ENCODE measurements at places on chromosomes 7 and 10.

GRCh38 chr7:20700453-20701227 lies 85.2 kb downstream of the ABCB5 start:
- DNase-seq, result no peak

DNA sequence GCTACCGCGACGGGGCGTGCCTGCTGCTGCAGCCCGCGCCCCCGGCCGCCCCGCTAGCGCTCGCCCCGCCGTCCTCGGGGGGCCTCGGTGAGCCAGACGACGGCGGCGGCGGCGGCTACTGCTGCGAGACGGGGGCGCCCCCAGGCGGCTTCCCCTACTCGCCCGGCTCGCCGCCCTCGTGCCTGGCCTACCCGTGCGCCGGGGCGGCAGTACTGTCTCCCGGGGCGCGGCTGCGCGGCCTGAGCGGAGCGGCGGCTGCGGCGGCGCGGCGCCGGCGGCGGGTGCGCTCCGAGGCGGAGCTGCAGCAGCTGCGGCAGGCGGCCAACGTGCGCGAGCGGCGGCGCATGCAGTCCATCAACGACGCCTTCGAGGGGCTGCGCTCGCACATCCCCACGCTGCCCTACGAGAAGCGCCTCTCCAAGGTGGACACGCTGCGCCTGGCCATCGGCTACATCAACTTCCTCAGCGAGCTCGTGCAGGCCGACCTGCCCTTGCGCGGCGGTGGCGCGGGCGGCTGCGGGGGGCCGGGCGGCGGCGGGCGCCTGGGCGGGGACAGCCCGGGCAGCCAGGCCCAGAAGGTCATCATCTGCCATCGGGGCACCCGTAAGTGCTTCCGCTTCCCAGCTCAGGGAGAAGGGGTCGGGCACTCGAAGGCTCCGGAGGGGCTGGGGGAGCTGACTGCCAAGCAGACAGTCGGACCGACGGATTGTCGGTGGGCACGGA lies 761 bp downstream of the PTF1A start:
- DNase-seq, result no peak

DNA sequence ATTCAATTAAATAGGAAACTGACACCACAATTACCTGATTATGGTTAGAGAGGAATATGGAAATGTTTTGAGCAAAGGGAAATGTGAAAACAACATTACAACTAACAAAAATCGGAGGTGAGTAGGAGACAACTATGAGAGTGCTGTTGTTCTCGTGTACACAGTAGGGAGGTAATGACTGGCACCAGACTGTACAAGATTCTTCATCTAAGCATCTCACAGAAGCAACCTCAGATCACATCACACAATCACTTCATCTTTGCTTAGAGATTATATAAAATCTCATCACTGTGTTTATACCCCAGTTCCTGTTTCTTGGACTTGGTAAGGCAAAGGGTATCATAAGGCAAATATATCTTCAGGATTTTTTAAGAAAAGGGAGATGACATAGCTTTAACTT lies 14.9 kb downstream of the ABLIM1 start:
- no peak for DNase-seq

- DNase-seq, result no peak
Observed at GRCh38 chr7:97130417-97131139, 13.1 kb downstream of the SDHAF3 start.

- DNase-seq, result no peak
Observed at GRCh38 chr10:21572578-21572977, 38.5 kb downstream of the MLLT10 start.

DNA sequence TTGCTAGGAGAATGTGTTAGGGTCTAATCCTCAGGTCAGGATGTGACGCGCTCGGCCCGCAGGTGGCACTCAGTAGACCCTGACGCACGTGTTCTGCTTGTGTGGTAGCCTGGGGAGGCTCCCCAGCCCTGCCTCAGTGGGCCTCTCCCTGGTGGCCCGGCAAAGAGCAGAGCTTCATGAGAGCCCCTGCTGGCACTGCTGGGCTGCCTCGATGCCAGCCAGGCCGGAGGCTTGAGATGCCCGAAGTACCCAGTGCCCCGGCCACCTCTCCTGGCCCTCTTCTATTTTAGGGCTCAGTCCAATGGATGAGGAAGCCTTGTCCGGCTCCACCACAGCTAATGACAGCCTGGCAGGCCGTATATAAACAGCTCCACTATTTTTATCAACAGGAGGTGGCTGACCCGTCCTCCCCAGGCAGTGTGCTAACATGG lies 42.0 kb downstream of the PRF1 start:
- DNase-seq, result no peak

- no peak for DNase-seq
Observed at GRCh38 chr10:33160151-33160550, 174.3 kb downstream of the NRP1 start.

GRCh38 chr10:62394556-62395018 lies 20.4 kb downstream of the ZNF365 start:
- no peak for DNase-seq

DNA sequence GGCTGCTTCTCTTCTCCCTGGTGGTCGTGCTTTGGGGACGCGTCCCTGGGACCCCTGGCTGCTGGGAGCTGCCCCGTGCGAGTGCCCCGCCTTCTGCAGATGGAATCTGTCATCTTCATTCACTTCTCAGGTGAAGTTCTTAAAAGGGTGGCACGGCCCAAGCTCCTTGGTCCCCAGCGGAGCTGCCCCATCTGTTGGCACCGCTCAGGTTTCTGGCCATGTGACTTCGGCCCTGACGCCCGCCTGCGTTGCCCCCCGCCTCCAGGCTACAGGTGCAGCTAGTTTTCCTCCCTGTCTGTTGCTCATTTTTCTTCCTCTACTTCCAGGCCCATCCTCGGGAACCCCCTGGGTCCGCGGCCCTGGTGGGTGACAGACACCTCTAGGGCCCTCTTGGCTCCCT lies 6.8 kb upstream of the NKX6-2 start:
- no peak for DNase-seq

Data from suppressor macrophage treated with lipopolysaccharide for 1 hour (primary cell).